ENCODE measurements at places on chromosomes 5 and 9. TPM values are rescaled to one million over a fixed set of nuclear protein-coding genes. Genes with fewer than 3 reads are reported as not detected.
A peak's percentile ranks its signal among the peaks of the same experiment; 100 is the strongest.

DNA sequence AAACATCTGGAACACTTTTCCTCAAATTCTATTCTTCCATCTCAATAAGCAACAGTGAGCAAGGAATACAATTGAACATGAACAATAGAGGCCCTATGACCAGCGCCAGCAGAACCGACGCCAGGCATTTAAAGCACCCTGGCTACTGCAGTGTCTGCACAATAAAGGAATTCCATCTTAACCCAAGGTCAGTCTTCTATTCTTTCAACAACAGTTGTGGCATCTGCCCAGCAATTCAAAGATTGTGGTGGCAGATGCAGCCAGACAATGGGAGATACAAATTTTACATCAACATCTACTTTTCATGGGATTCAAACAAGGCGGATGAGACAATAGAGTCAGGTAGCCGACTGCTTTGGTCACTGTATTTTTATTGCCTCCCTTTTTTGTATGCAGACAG lies 65.9 kb downstream of the ELL2 start:
- no peak overlapping the region for H3K4me3 ChIP-seq
- peaks cover 13% of the 10 kb centered on the region for H3K36me3 ChIP-seq
- H3K27ac ChIP-seq = no peak overlapping the region
- no peaks in the 10 kb centered on the region for H3K27me3 ChIP-seq
- H3K4me1 ChIP-seq = no peaks in the 10 kb centered on the region

Gene BTNL3
- not detected for total RNA-seq

Gene C5orf58
- total RNA-seq = not detected

DNA sequence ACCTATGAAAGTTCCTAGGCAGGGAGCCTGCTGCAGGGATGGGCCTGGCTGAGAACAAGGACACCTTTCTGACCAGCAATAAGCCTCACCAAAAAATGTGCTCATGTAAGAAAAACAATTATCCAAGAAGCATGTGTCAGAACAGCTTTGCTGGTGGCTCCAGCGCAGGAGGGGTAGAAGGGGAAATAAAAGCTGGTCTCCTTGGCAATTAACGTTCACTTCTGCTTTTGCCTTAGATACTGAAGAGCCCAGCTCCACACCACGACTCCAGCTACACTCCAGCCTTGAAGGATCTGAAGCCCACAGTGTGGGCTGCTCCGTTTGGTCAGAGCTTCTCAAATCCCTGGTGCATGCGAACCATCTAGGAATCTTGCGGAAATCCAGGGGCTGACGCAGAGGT lies 107.6 kb upstream of the PHYKPL start:
- no peaks in the 10 kb centered on the region for H3K27me3 ChIP-seq
- H3K4me3 ChIP-seq = no peak overlapping the region
- no peak for DNase-seq
- H3K27ac ChIP-seq = no peak overlapping the region

GRCh38 chr5:15683332-15683731 lies 183.4 kb downstream of the FBXL7 start:
- DNase-seq = no peak
- H3K27me3 ChIP-seq = no peaks in the 10 kb centered on the region
- H3K36me3 ChIP-seq = no peaks in the 10 kb centered on the region

Gene MYMK
- not detected for total RNA-seq

Gene ORM2
- not detected for total RNA-seq

Gene PLAC8L1
- total RNA-seq = not detected

DNA sequence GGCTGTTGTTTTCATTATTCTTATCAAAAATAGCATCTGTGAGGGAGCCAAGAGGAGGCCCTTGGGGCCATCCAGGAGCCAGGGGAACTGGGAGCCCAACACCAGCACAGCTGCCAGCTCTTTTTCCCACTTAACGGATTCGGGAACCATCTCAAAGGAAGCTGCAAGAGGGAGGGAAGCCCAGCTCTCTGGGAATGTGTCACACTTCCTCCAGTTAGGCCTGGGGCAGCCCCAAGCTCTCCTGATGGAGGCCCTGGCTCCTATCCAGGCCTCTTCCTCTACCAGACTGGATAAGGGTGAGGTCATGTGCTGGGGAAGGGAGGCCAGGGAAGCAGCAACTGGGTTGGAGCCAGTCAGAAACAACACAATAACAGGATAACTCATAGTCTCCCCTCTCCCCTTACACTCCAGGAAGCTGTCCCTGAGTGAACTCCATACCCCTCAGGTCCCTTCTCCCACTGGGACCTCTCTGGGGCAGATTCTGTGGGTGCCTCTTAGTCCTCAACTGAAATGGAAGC lies 12.7 kb downstream of the CSF2 start:
- DNase-seq = no peak
- peak overlapping the region; percentile 37 for H3K27ac ChIP-seq
- no peak overlapping the region for H3K4me3 ChIP-seq
- peaks cover 52% of the 10 kb centered on the region for H3K4me1 ChIP-seq
- H3K27me3 ChIP-seq = no peaks in the 10 kb centered on the region

Gene NR4A3
- total RNA-seq = 0.29 TPM

DNA sequence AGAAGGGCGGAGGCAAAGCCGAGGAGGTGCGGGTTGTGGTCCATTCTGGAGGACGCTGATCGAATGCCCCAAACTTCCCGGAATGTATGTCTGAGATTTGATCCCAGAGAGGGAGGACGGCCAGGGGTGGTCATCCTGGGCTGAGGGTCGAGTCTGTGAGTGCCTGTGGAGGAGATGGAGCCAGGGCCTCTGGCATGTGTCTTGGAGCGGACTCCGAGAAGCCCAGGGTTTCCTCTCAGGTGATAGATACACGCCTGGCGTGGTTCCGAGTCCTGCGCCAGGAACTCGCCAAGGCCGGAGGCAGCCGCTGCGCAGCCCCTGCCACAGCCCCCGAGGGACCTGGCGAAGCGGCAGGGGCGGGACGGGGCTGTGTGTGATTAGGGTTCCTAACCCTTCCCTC lies 363 bp downstream of the ZNF454 start:
- no peak overlapping the region for H3K4me3 ChIP-seq
- peaks cover 12% of the 10 kb centered on the region for H3K27me3 ChIP-seq
- H3K4me1 ChIP-seq = no peaks in the 10 kb centered on the region
- no peak for DNase-seq

GRCh38 chr9:8648271-8648845 lies 848.8 kb upstream of the DMAC1 start:
- no peak overlapping the region for H3K27ac ChIP-seq
- DNase-seq = no peak
- no peaks in the 10 kb centered on the region for H3K27me3 ChIP-seq
- H3K36me3 ChIP-seq = no peaks in the 10 kb centered on the region

GRCh38 chr9:33840381-33840780 lies 23.4 kb downstream of the UBE2R2 start:
- no peaks in the 10 kb centered on the region for H3K27me3 ChIP-seq
- no peak overlapping the region for H3K4me3 ChIP-seq
- no peak overlapping the region for H3K27ac ChIP-seq
- peaks cover 7% of the 10 kb centered on the region for H3K4me1 ChIP-seq

- H3K27ac ChIP-seq = no peak overlapping the region
- no peak for DNase-seq
- H3K27me3 ChIP-seq = no peaks in the 10 kb centered on the region
- no peak overlapping the region for H3K4me3 ChIP-seq
- H3K4me1 ChIP-seq = peaks cover 15% of the 10 kb centered on the region
These were observed 62.4 kb downstream of the NR3C1 start for GRCh38 chr5:143340891-143341685.

Gene CATSPER3
- 0.89 TPM for total RNA-seq

Gene CHD1
- 44.5 TPM for total RNA-seq

DNA sequence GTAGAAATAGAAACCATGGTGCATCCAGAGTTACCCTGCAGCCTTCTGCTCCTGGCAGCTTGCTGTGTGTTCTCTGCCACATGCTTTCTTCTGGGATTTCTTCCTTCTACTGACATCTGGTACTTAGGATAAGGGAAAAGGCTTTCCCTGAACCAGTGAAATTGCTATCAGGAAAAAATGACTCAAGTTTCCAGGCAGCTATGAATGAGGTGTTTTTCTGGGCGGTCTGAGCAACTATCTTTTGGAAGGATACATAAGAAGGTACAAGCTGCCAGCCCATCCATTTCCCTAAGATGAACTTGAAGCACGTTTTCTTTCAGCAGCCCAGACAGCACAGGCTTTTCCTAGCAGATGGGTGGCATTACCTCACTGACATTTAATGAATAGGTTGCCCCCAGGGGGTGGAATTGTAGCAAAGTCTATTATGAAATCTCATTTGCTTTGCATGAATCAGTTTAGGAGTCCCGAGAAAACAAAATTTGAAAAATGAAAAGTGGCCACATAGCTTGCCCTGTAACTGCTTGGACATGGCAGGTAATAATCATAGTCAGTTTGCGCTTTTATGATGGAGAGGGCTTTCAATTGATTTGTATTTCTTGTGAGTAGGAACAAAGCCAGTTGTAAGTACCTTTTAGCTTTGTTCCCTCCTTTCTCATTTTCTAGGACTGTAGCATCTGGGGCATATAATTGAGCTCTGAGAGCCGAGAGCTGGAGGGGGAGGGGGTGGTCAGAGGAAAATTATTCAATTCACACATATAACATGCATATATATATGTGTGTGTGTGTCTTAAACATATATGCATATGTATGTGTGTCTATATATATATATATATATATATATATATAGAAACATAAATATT lies 108.5 kb downstream of the C9orf152 start:
- H3K4me1 ChIP-seq = peaks cover 2% of the 10 kb centered on the region
- H3K27ac ChIP-seq = no peak overlapping the region
- no peaks in the 10 kb centered on the region for H3K27me3 ChIP-seq

Gene TJP2
- total RNA-seq = 6.2 TPM

DNA sequence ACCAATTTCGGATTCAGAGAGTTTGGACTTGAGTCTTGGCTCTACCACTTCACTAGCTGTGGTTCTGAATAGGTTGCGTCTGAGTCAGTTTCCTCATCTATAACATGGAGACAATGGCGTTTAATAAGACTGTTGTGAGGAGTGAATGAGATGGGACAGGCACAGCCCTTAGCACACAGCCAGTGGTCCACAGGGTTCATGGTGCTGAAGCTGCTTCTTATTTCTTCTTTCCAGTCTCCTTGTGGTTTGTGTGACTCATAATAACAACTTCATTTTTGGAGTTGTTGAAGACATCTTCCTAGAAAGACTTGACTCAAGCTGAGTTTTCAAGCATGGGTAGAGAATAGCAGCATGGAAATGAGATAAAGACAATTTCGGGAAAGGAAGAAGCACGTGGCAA lies 172.6 kb upstream of the PPP2R2B start:
- H3K27ac ChIP-seq = no peak overlapping the region
- no peak for DNase-seq
- H3K4me3 ChIP-seq = no peak overlapping the region
- H3K36me3 ChIP-seq = no peaks in the 10 kb centered on the region
- no peaks in the 10 kb centered on the region for H3K4me1 ChIP-seq

DNA sequence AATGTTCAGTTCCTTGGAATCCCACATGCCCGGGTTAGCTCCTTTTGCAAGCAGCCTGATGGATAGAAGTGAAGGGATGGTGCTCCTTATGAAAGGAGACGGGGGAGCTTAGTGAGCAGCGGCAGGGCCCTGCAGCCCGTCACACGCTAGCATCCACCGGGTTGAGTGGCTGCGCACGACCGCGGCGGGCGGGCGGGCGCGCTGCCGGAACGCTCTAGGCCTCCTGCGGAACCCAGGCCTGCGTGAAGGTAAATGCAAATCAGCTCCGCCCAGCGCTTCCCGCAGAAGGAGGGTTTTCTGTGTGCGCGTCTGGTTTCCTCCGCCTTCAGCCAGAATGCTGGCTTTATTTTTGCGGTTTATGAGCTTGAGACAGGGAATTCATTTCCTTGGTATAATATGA lies 19.8 kb downstream of the IL12B start:
- peaks cover 44% of the 10 kb centered on the region for H3K27me3 ChIP-seq
- peaks cover 13% of the 10 kb centered on the region for H3K4me1 ChIP-seq
- no peaks in the 10 kb centered on the region for H3K36me3 ChIP-seq
- peak; percentile 49 for DNase-seq

- H3K4me1 ChIP-seq = no peaks in the 10 kb centered on the region
- H3K36me3 ChIP-seq = no peaks in the 10 kb centered on the region
- DNase-seq = no peak
- H3K4me3 ChIP-seq = no peak overlapping the region
These were observed 450.0 kb downstream of the CCDC171 start for GRCh38 chr9:16002816-16003215.

Gene DOCK8
- 389 TPM for total RNA-seq

- H3K27me3 ChIP-seq = peaks cover 2% of the 10 kb centered on the region
- H3K36me3 ChIP-seq = peaks cover 5% of the 10 kb centered on the region
- peaks cover 80% of the 10 kb centered on the region for H3K4me1 ChIP-seq
- H3K27ac ChIP-seq = peak overlapping the region; percentile 90
- peak overlapping the region; percentile 86 for H3K4me3 ChIP-seq
These were observed 46.1 kb downstream of the PTTG1 start for GRCh38 chr5:160467555-160468362.

Gene ARL14EPL
- not detected for total RNA-seq

- DNase-seq = no peak
- no peak overlapping the region for H3K27ac ChIP-seq
- no peak overlapping the region for H3K4me3 ChIP-seq
- no peaks in the 10 kb centered on the region for H3K36me3 ChIP-seq
These were observed 424.0 kb downstream of the SH3GL2 start for GRCh38 chr9:18002718-18003438.

Gene DNAJC25
- 4.2 TPM for total RNA-seq

DNA sequence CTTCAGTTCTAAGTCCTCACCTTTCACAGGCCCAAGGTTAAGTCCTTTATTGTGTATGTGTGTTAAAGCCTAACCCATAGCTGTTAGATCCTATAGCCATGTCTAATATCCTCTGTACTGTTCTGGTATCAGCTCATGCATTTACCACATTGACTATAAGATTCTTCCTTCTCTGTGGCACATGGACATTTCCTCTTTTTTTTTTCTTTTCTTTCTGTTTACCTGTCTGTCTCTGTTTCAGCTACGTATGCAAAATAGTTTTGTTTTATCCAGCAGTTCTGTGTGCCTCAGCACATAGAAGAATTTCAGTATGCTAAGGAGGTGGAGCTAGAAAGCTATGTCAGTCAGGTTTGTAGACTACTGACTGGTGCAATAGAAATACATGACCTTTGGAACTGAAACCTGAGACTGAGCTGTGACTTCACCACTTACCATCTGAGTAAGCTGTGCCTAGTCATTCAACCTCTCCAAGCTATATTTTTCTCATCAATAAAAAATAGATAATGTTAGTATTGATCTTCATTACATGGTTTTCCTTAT lies 155.6 kb upstream of the VLDLR start:
- no peaks in the 10 kb centered on the region for H3K4me1 ChIP-seq
- no peak overlapping the region for H3K4me3 ChIP-seq
- H3K27me3 ChIP-seq = peaks cover 3% of the 10 kb centered on the region
- H3K27ac ChIP-seq = no peak overlapping the region
- no peaks in the 10 kb centered on the region for H3K36me3 ChIP-seq

- peaks cover 4% of the 10 kb centered on the region for H3K27me3 ChIP-seq
- H3K4me1 ChIP-seq = peaks cover 27% of the 10 kb centered on the region
- no peak overlapping the region for H3K27ac ChIP-seq
- H3K4me3 ChIP-seq = no peak overlapping the region
- no peak for DNase-seq
- H3K36me3 ChIP-seq = peaks cover 13% of the 10 kb centered on the region
These were observed 289.1 kb downstream of the EBF1 start for GRCh38 chr5:158810615-158811014.

DNA sequence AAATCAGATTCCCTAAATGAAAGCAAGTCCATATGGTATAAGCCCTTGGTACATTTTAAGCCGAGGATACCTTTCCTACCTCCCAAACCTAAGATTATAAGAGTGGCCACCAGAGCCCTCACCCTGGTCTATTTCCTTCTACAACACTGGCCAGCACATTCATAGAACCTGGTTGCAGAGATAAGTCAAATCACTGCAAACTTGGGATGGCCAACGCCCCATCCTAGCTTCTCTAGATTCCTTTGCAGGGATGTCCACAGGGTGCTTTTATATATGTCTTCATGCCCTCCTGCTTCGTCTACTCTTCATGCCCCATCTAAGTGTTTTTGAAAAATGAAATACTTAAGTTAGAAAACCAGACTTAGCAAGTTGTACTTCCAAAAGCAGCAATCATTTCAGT lies 41.8 kb downstream of the SH3RF2 start:
- DNase-seq = no peak
- no peaks in the 10 kb centered on the region for H3K4me1 ChIP-seq
- no peak overlapping the region for H3K27ac ChIP-seq
- no peaks in the 10 kb centered on the region for H3K27me3 ChIP-seq

Data from activated CD8-positive, alpha-beta T cell treated with anti-CD3 and anti-CD28 coated beads, Interleukin-2, amount 10 ng/mL, durations not matched to agents 7 days and 5 days (primary cell).